ENCODE measurements at places on chromosomes 5 and 9. TPM values are rescaled to one million over a fixed set of nuclear protein-coding genes. Genes with fewer than 3 reads are reported as not detected.

Gene PCDHGA9
- total RNA-seq = not detected

Gene SERF1B
- total RNA-seq = 12.8 TPM

Gene SMIM33
- 0.65 TPM for total RNA-seq

Gene TMEM252
- total RNA-seq = not detected

Gene ENTREP1
- not detected for total RNA-seq

Gene WNT8A
- not detected for total RNA-seq

Gene INSL6
- total RNA-seq = not detected

Gene FCHO2
- 0.34 TPM for total RNA-seq

Gene TRAF1
- 51.6 TPM for total RNA-seq

Gene ANKRD18B
- total RNA-seq = not detected

Gene RNF183
- not detected for total RNA-seq

Gene PCDHGB7
- not detected for total RNA-seq

Gene SLC34A1
- total RNA-seq = 2.0 TPM

Gene ENHO
- total RNA-seq = not detected

Gene CHSY3
- total RNA-seq = not detected

Gene IL4
- total RNA-seq = not detected

Gene HINT2
- total RNA-seq = 76.8 TPM

Gene ZNF454
- total RNA-seq = not detected

Gene LIFR
- not detected for total RNA-seq

Gene GRIN1
- not detected for total RNA-seq

Gene PBX3
- 22.0 TPM for total RNA-seq

Gene ODF2
- total RNA-seq = 82.8 TPM

Gene SNX18
- 17.1 TPM for total RNA-seq

Gene BAAT
- total RNA-seq = not detected

Gene C5orf24
- total RNA-seq = 25.8 TPM

Gene BDP1
- 36.8 TPM for total RNA-seq

Gene MYOZ3
- total RNA-seq = not detected

Gene NMUR2
- not detected for total RNA-seq

Gene THOC3
- 66.0 TPM for total RNA-seq

Gene OR1J4
- total RNA-seq = not detected

Gene MRPS27
- 48.2 TPM for total RNA-seq

Gene ABCA1
- not detected for total RNA-seq

Gene UNC13B
- 0.29 TPM for total RNA-seq

Gene NPR3
- not detected for total RNA-seq

Gene RABEPK
- 15.0 TPM for total RNA-seq

Gene MLANA
- total RNA-seq = not detected
